ENCODE measurements at places on chromosomes 13 and 19.

- DNase-seq = no peak
Observed at GRCh38 chr13:76693086-76693485, 193.1 kb downstream of the KCTD12 start.

DNA sequence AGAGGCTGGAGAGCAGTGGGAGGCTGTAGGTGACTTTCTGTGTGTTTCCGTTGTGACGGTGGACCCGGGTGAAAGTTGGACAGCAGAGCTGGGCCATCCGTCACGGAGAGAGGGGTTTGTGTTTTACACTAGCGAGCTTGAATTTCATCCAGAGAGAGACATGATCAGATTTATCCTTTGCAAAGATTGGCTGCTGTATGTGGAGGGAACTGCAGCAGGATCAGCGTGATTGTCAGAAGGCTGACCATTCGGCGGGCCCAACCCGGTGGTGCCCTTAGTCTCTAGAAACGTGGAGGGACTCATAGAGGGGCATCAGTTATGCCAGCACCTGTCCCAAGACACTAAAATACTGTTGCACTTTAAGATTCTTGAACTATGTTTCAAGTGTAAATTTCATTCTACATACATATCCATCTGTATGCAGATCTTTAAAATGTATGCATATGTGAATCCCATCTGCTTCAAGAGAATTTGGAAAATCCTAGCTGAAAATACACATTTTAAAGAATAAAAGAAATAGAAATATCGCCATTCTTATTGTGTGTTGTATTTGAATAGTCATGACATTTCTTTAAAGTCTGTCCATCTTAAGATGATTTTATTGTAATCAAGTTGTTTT, 7.0 kb downstream of the FAM124A start:
- no peak for DNase-seq

- no peak for DNase-seq
Observed at GRCh38 chr19:4744451-4745174, 21.0 kb upstream of the DPP9 start.

DNA sequence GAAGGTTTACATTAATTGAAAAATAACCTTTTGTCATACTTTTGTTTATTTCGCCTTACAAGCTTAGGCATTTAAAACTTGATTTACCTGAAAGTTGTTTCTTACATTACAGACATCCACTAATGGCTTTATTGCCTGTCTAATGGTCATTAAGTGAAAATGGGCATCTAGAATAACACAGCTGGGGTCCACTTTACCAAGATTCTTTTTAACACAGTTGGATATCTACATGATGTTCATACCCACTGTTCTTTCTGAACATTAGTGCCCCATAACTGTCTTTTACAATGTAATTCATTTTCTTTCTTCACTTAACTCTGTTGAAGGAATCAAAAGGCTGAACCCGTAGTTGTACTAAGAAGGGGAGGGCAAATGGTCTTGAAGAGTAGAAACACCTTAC, 19.8 kb upstream of the KLHL1 start:
- no peak for DNase-seq

DNA sequence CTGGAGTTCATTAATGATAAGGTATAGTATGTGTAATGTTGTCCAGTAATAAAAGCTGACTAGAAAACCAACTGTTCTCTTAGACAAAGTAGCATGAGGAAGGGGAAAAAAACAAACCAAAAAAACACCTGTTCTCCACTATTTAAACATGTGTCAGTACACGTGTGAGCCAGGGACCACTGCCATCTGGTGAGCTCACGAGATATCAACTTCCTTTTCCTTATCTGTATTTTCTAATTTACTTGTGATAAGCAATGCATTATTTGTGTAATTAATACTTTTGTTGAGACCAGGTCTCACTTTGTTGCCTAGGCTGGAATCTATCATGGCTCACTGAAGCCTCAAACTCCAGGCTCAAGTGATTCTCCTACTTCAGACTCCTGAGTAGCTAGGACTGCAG, 4.3 kb upstream of the SIX5 start:
- no peak for DNase-seq

DNA sequence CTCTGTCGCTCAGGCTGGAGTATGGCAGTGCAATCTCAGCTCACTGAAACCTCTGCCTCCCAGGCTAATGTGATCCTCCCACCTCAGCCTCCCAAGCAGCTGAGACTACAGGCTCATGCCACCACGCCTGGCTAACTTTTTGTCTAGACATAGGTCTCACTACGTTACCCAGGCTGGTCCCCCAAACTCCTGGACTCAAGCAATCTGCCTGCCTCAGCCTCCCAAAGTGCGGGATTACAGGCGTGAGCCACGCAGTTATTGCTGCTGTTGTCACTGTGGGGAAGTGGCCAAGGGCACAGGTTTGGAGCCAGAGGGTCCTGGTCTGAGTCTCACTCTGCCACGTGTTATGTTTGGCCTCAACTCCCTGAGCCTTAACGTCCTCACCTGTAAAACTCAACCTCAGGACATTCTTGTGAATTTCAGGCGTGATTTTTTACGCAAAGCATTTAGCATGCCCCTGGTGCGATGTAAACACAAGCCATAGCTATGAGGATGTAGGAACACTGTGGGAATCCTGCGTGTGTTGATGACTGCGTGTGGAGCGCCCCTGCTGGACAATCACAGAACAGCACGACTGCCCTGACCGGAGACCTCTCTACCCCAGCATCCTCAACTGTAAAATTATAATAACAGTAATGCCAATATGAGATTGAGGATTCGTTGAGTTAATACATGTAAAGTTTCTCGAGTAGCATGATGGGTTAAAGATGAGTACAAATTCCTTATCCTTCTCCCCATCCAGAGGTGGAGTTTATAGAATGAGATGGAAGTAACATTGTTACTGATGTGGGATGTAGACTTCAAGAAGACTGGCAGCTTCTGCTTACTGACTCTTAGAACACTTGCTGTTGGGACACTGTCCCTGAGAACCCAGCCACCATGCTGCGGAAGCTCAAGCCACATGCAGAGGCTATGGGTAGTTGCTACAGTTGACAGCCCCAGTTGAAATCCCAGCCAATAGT, 41.8 kb upstream of the PNMA8B start:
- DNase-seq = peak; percentile 59

- no peak for DNase-seq
Observed at GRCh38 chr19:14315433-14315832, 65.8 kb upstream of the ADGRE5 start.

DNA sequence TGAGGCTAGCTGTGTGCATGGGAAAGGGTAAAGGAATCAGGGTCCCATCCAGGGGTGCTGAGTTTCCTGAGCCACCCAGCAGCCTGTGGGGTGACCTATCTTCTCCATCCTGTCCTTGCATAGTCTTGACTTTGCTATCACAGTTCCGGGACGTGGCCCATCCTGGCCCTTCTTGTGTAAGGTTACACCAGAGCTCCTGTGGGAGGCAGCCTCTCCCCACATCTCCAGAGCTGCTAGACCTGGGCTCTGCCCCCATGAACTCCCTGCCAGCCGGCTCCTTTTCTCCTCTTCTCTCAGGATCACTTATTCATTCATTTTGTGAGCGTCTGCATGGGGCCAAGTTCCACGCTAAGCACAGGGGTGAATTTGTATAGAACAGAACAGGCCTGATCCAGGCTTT, 238.9 kb downstream of the TSHZ3 start:
- peak; percentile 34 for DNase-seq

- no peak for DNase-seq
Observed at GRCh38 chr19:4194353-4194752, 11.9 kb downstream of the ANKRD24 start.

- peak; percentile 40 for DNase-seq
Observed at GRCh38 chr13:79749984-79750551, 269.1 kb downstream of the NDFIP2 start.

GRCh38 chr19:21677696-21678418, 89.5 kb downstream of the ZNF100 start:
- no peak for DNase-seq

DNA sequence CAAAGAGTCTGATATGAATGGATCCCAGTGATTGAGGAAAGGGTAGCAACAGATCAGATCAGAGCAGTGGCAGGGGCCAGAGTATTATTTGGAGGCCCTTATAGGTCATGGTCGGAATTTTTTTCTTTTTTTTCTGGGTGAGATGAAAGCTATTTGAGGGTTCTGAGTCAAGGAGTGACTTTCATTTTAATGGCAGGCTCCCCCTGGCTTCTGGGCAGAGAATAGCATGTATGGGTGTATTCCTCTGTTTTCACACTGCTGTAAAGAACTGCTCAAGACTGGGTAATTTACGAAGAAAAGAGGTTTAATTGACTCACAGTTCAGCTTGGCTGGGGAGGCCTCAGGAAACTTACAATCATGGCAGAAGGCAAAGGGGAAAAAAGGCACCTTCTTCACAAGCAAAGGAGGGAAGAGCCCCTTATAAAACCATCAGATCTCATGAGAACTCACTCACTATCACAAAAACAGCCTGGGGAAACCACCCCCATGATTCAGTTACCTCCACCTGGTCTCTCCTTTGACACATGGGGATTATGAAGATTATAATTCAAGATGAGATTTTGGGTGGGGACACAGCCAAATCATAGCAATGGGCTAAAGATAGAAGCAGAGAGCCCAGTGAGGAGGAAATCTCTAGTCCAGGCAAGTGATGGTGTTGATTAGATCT, 3.0 kb upstream of the SLC6A16 start:
- DNase-seq = peak; percentile 51

DNA sequence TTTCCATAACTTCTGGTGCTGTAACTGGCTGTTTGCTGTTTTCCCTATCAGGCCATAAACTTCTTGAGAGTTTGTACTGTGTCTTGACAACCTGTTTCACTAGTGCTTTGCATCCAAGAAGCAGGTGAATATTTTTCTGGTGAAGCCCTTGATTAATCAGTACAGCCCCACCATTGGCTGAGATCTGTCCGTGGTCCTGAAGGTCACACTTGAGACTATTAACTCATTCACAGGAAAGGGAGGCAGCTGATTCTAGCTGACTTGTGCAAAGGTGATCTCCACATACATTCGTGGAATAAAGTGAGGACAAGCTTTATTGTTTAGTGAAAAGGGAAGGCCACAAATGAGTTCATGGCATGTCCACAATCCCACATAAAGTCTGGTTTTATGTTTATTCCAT, 61.4 kb upstream of the ZNF835 start:
- no peak for DNase-seq

DNA sequence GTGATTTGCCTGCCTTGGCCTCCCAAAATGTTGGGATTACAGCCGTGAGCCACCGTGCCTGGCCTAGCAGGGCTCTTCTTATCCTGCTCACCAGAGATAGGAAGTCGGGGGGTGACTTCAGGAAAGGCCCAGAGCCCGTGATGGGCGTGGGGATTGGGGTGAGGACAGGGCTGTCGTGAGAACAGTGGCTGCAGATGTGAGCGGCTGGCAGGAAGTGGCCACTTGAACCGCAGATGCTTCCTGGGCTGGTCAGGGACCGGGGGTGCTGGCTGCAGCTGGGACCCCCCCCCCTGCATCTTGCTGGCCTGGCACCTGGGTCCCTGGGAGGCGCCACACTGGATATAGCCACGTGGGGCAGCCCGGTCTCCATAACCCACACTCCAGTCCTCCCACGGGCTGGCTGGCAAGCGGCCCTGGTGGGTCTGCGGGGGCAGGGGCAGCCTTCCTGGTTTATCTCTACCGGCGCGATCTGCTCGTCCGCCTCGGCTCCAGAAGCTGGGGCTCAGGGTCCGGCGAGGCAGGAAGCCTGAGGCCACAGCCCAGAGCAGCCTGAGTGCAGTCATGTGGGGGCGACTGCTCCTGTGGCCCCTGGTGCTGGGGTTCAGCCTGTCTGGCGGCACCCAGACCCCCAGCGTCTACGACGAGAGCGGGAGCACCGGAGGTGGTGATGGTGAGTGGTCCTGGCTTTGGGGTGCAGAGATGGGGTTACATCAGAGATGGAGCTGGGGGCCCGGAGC, at the start of gene F2RL3:
Gene F2RL3 (plus strand): TSS at position 371 of the 737 bp plus-strand sequence. CDS start 191 bp downstream, at position 562.
- DNase-seq = no peak

GRCh38 chr19:47676811-47677210, 36.4 kb upstream of the EHD2 start:
- DNase-seq = no peak

- DNase-seq = no peak
Observed at GRCh38 chr13:23505007-23505406, 65.2 kb upstream of the TNFRSF19 start.

GRCh38 chr19:50341091-50341564, 12.0 kb upstream of the KCNC3 start:
- DNase-seq = no peak

DNA sequence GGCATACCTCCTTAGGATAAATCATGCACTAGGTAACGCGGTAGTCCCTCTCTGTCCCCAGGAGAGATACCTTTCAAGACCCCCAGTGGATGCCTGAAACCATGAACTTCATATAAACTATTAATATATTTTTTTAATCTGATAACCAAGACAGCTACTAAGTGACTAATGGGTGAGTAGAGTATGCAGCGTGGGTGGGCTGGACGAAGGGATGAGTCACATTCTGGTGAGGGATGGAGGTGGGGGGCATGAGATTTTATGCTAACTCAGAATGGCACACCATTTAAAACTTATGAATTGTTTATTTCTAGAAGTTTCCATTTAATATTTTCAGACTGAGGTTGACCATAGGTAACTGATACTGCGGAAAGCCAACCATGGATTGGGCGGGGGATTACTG, 46.2 kb downstream of the CDK8 start:
- no peak for DNase-seq

DNA sequence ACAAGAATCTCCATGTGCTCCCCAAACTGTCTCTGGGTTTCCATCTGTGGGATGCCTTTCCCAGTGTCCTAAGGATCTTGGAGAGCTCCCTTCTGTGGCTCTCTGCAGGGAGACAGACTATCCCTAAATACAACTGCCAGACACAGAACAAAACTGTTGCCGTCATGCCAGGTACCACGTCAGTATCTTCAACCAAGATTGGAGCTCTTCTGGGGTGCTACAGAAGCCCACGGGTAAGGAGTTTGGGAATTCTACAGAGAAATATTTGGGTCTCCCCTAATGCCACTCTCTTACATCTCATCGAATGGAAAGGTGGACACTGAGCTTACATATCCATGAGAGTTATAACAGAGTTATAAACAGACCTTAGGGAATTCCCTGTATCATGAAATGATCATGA, 4.9 kb upstream of the MBD3L3 start:
- no peak for DNase-seq

- no peak for DNase-seq
Observed at GRCh38 chr13:110358381-110358780, 51.3 kb downstream of the COL4A2 start.

DNA sequence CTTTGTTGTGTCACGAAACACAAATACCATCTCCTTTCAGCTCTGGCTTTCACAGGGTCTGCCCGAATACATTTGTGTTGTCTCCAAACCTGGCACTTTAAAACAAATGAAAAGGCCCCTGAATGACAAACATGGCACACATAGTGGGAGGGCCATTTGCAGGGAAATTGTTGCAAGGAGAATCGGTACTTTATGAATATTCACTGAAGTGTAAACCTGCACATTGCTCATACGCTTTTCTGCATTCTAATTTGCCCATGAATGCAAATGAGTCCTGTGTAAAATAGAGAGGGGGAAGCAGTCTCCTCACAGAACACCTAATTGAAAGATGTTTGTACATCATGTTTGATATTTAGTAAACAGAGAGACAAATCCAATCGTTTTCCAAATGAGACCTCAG, 82.7 kb upstream of the PCDH8 start:
- no peak for DNase-seq

DNA sequence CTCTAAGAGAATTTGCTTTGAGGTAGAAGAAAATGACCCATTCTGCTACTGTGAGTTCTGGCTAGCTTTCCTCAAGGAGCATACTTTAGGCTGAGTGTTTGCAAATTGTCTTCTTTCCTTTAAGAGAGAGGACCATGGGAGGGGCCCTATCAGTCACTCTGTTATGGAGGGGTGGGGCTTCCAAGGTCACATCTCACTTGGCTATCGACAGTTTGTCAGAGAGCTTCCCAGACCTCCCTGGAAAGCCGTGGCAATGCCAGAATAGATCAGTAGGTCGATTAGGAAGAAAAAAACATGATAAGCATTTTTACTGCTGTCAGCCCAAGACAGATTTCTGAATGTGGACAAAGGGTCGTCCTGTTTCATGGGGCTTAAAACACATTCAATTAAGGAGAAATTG, 93.3 kb downstream of the OXGR1 start:
- DNase-seq = peak; percentile 19
